ENCODE measurements at places on chromosomes 4 and X. TPM values are rescaled to one million over a fixed set of nuclear protein-coding genes. Genes with fewer than 3 reads are reported as not detected.

The GIMD1 gene
- not detected for total RNA-seq

The C4orf51 gene
- not detected for total RNA-seq

The F11 gene
- total RNA-seq, result not detected

The SH3BP2 gene
- total RNA-seq, result 48.5 TPM

The MCF2 gene
- not detected for total RNA-seq

The TMEM31 gene
- not detected for total RNA-seq

The ADH7 gene
- total RNA-seq, result not detected

The ZNF711 gene
- 12.7 TPM for total RNA-seq

The ABLIM2 gene
- not detected for total RNA-seq

The RXFP1 gene
- not detected for total RNA-seq

The SHOX gene
- total RNA-seq, result not detected

The TNMD gene
- not detected for total RNA-seq

The AREG gene
- 146 TPM for total RNA-seq

The ADH1C gene
- total RNA-seq, result 0.23 TPM

All from Caco-2 (cell line).